ENCODE measurements at places on chromosomes 11 and 22. TPM values are rescaled to one million over a fixed set of nuclear protein-coding genes. Genes with fewer than 3 reads are reported as not detected.

Gene NFRKB
- total RNA-seq: 26.3 TPM

Gene GGTLC3
- total RNA-seq: not detected

Gene TNNI2
- not detected for total RNA-seq

Gene KRTAP5-6
- total RNA-seq: not detected

Gene OR10A4
- total RNA-seq: not detected

Gene TRIM51
- total RNA-seq: not detected

Gene CYTH4
- not detected for total RNA-seq

Gene APOA4
- total RNA-seq: not detected

Gene MRGPRX3
- total RNA-seq: 0.13 TPM

Gene HTR3A
- 0.26 TPM for total RNA-seq

Gene CCDC86
- 7.4 TPM for total RNA-seq

Gene LGALS1
- total RNA-seq: 1,816 TPM

Gene DNAJB7
- not detected for total RNA-seq

Gene C22orf31
- not detected for total RNA-seq
